ENCODE measurements at places on chromosomes 16 and 17.

DNA sequence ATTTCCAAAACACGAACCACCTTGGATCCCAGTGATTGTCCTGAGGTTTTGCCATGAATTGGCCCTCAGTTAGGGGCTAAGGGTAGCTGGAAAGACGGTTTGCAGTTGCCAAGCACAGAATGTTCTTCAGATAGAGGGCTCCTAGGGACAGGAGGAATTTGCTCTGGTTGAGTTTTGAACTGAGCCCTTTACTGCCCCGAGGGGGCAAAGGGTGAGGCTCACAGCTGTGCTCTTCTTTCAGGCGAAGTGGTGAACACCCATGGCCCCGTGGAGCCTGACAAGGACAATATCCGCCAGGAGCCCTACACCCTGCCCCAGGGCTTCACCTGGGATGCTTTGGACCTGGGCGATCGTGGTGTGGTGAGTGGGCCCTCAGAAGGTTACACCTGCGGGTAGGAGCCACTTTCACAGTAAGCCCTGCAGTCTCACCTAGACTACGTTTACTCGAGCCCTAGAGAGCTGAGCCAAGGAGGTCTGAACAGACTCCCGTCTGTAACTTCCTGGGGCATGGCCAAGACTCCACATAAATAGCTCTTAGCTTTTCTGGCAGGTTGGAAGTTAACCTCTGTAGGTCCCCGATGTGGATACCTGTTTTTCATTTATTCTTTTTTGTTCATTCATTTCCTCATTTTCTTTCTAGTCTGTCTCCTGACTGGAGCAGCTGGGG lies 32.5 kb downstream of the NMT1 start:
- DNase-seq = peak; percentile 19

DNA sequence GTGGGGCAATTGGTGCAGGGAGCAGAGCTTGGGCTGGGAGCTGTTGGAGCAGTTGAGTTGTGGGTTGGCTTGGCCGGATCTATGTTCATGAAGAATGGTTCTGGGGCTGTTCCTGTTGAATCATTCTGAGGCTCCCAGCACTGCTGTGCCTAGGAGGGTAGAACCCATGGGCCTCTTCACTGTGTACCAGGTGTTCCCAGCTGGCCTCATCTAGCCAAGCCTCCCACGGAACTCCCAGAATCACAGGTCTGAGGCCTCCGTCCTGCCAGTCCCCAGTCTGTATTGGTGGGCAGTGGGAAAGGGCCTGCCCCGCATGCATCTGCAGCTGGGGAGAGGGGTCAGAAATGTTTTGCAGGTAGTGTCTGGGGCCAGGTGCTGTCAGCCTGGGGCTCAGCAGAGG lies 74.1 kb downstream of the MPRIP start:
- no peak for DNase-seq

GRCh38 chr17:27741361-27741861 lies 58.9 kb downstream of the NOS2 start:
- DNase-seq = no peak

DNA sequence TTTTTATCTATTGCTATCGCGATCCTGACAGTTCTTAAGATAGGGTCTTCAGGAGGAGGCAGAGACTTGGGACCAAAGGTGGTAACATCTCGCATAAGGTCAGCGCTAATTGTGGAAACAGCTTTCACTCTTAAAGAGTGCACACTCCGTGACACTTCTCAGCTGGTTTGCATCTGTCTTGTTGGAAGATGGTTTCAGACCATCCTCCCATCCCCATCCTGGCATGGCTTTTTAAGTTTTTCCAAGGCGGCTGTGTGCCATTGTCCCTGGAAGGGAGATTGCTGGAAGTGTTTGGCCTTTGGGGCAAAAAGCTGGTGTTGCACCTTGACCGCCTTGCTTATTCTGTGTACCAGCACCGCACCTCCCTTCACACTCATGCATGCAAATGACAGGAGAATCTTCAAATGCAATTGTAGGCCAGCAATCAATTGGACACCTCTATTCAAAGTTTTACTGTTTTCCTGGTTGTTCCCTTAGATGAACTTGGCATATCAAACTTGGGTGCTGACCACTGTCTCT lies 1.5 kb downstream of the SOCS7 start:
- no peak for DNase-seq

DNA sequence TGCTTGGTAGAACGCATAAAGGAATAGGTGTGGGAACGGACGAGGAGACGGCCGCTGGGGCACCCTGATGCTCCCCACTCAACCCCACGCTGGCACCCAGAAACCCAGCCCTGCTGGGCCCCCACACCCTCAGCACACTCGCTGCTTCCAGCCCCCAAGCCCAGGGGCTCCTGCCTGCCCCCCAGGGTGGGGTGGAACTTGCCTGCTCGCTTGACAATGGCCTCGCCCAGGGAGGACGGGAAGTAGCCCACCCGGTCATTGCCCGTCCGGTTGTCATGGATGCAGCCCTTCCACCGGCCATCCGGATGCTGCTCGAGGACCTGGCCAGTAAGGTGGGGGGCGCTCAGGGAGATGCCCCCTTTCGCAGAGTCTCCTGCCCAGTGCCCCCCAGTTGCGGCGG lies 9.9 kb downstream of the CASKIN1 start:
- DNase-seq = no peak

- DNase-seq = no peak
Measured at GRCh38 chr17:40622509-40622928, 25.1 kb downstream of the SMARCE1 start.

DNA sequence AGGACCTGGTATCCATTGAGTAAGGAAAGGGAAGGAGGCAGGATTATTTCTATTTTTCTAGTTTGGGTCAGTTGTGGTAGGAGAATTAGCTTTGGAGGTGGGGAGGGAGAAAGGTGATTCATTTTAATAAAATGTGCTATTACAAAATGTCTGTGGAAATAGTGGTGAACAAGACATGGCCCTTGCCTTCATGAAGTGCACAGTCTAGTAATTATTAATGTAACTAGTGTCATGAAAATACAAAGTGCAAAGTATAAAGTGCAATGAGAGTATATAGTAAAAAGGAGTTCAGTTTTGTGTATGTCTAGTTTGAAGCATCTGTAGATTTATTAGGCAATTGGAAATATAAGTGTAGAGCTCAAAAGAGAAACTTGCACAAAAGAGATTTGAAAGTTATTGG lies 11.9 kb downstream of the NFATC3 start:
- no peak for DNase-seq

DNA sequence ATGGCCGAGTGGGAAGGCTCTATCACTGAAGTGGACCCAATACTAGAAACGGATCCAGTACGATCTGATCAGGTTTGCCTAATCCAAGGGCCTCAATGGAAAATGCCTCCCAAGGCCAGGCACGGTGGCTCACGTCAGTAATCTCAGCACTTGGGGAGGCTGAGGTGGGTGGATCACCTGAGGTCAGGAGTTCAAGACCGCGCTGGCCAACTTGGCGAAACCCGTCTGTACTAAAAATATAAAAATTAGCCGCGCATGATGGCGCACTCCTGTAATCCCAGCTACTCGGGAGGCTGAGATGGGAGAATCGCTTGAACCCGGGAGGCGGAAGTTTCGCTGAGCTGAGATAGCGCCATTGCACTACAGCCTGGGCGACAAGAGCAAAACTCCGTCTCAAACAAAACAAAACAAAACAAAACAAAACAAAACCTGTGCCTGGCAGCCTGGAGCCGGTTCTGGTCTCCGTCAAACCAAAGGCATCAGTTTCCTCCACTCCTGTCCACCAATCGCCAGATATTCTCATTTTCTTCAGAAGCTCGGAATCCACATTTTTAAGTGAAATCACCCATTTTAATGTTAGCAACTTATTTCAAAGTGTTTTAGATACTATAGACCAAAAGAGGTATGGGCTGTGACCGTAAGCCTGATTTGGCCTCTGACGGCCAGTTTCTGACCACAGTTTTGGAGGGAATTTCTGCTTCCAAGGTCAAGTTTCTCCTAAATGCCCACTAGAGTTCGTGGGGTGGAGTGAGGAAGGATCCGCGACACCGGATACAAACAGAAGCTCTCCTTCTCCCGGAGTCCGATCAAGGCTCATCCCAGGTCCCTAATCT lies 664 bp downstream of the NQO1 start:
- DNase-seq = no peak

GRCh38 chr17:47190243-47190642 lies 1.1 kb upstream of the CDC27 start:
- DNase-seq = no peak

DNA sequence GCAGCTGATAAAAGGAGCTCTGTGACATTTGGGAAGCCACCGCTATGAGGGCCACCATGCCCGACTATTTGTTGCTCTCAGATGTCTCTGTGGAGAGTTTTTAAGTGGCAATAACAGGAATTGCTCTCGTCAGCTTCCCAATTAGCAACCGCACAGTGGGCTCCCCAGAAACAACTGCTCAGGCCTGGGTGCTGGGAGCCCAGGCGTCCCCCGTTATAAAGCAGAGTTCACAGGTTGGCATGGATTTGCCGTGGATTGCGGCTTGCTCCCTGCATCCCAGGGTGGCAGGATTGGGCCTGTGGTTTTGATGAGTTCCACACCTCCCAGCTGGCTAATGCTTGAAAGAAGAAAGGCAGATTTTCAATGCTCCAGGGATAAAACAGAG lies 289.9 kb downstream of the CPPED1 start:
- DNase-seq = peak; percentile 67

GRCh38 chr16:14364386-14365199 lies 265.5 kb downstream of the PARN start:
- no peak for DNase-seq

- no peak for DNase-seq
Measured at GRCh38 chr17:61452301-61453290, at the start of gene TBX4. Gene TBX4 (plus strand): TSS chr17:61452422. CDS start chr17:61456491, 4,069 bp downstream.

- DNase-seq = peak; percentile 98
Measured at GRCh38 chr16:70251629-70252354, at the start of gene EXOSC6. Gene EXOSC6 (minus strand): TSS chr16:70251940. CDS start chr16:70251900, 40 bp downstream.

GRCh38 chr16:83992624-83993023 lies 24.6 kb downstream of the NECAB2 start:
- DNase-seq = no peak

DNA sequence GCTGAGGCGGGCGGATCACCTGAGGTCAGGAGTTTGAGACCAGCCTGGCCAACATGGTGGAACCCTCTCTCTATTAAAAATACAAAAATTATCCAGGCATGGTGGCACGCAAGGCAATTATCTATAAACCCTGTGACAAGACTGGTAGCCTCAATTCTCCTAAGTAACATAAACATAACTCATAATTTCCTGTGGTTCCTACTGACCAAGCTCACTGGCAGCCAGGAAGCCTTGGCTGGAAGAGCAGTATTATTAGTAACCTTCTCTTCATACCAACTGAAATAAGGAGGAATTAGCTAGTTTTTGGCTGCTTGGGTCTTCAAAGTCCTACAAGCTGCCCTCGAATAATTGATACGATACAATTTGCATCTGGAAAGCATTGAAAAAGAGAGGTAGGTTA lies 31.6 kb upstream of the LRRC37A3 start:
- no peak for DNase-seq

GRCh38 chr17:35773679-35774425 lies 13.2 kb downstream of the C17orf50 start:
- DNase-seq = no peak

GRCh38 chr16:1258906-1259759 lies 3.3 kb downstream of the TPSD1 start:
- no peak for DNase-seq

GRCh38 chr17:41545829-41546410 lies 17.8 kb upstream of the KRT19 start:
- DNase-seq = no peak

DNA sequence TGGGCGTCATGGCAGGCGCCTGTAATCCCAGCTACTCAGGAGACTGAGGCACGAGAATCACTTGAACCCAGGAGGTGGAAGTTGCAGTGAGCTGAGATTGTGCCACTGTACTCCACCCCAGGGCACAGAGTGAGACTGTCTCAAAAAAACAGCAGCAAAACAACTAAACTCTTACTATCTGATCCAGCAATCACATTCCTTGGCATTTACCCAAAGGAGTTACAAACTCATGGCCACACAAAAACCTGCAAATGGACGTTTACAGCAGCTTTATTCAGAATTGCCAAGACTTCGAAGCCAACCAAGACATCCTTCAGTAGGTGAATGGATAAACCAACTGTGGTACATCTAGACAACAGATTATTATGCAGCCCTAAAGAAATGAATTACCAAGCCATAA lies 4.0 kb downstream of the SIAH1 start:
- no peak for DNase-seq

DNA sequence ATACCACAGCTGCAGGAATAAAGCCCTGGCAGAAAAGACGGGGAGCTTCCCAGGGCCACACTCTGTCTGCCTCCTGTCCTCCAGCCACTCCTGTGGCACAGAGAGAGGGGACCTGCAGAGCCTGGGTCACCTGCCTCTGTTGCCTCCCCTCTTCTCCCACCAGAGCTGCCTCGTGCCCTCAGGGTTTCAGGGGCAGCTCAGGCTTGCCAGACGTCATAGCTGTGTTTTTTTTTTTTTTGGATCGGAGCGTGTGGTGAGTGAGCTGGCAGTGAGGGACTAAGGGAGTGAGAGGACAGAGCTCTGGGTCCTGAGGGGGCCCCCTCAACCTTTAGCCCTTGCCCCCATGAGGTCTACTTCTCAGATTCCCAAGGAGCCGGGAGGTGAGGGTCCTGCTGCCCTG lies 2.1 kb downstream of the PIK3R6 start:
- no peak for DNase-seq

DNA sequence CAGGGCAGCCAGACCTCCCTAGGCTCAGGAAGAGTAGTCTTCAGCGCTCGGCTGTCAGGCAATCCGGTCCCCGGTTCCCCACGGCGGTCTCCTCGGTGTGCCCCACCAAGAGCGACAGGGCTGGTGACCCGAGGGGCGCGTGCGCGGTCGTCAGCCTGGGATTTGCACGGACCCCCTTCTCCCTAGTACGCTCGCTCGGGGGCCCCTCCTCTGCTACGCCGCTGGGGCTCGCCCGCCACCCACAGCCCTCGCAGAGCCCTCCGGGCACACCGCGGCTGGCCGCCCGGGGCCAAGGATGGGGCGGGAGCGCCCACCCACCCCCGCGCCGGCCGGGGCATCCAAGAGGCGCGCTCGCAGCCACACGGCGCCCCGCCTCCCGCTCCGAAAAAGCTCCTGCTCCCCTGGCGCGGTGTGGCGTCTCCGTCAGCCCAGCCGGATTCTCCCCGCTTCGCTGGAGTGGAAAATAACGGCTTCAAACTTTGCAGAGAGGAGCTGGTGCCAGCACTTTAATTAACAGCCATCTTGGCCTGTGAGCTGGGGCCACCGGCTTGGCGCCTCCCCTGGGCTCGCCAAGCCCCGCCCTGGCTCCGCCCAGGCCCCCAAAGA lies 2.1 kb upstream of the C1QL1 start:
- DNase-seq = peak; percentile 88

- DNase-seq = no peak
Measured at GRCh38 chr17:19709841-19710240, 6.5 kb downstream of the SLC47A2 start.

GRCh38 chr17:78722246-78722761 lies 59.8 kb downstream of the CYTH1 start:
- DNase-seq = peak; percentile 74

GRCh38 chr16:53022374-53022773 lies 30.3 kb downstream of the CHD9NB start:
- no peak for DNase-seq

DNA sequence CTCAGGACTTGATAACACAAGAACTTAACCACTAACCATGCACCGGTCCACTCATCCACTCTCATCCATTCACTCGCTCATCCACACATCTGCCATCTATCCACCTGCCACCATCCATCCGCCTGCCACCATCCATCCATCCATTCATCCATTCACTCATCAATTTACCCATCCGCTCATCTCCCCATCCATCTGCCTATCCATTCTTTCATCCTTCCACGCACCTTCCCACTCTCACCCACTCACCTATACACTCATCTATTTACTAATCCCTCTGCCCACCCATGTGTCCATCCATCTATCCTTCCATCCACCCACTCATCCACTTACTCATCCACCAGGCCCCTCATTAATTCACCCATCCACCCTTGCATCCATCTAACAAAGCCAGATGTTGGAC lies 131.0 kb downstream of the MRM1 start:
- no peak for DNase-seq

Data from posterior cingulate gyrus (tissue), 11 donors.